ENCODE measurements at places on chromosomes 12 and 14.

- no peak overlapping the region for H3K27ac ChIP-seq
- no peaks in the 10 kb centered on the region for H3K36me3 ChIP-seq
- no peaks in the 10 kb centered on the region for H3K4me1 ChIP-seq
- DNase-seq: no peak
Measured at GRCh38 chr12:113040722-113041171, 15.8 kb upstream of the DTX1 start.

- H3K4me1 ChIP-seq: peaks cover 40% of the 10 kb centered on the region
- peak overlapping the region; percentile 10 for H3K4me3 ChIP-seq
- H3K27me3 ChIP-seq: no peaks in the 10 kb centered on the region
- peak; percentile 95 for DNase-seq
- peak overlapping the region; percentile 78 for H3K27ac ChIP-seq
Measured at GRCh38 chr12:113070117-113070906, 13.8 kb downstream of the DTX1 start.

- H3K27ac ChIP-seq: no peak overlapping the region
- H3K4me1 ChIP-seq: peaks cover 21% of the 10 kb centered on the region
- no peak overlapping the region for H3K4me3 ChIP-seq
- no peak for DNase-seq
- H3K36me3 ChIP-seq: no peaks in the 10 kb centered on the region
Measured at GRCh38 chr12:52181746-52182145, 10.1 kb downstream of the KRT80 start.

DNA sequence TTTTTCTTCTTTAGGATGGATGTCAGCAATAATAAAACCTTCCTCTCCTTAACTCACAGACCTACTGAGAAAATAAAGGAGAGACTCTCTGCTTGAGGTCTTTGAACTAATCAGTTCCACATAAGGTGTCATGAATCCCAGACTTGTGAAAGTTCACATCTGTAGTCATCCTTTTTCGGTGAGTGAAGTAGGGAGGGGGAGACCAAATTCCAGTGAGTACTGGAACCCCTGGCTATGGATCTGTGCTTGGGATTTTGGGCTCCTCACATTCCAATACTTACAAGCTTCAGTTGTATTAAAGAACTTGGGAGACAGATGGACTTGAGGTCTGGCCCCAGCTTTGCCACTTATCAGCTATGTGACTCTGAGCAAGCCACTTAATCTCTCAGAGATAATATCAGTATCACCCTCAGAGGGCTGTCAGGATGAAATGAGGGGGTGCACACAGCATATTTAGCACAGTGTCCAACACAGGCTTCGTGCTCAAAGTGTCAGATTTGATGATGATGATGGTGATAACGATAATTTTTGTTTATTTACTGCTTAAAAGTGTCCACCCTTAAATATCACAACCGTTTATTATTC, 34.8 kb upstream of the APPL2 start:
- no peak for DNase-seq
- H3K4me1 ChIP-seq: no peaks in the 10 kb centered on the region
- H3K27ac ChIP-seq: no peak overlapping the region

GRCh38 chr12:57475271-57476161, 4.2 kb downstream of the ARHGAP9 start:
- H3K27ac ChIP-seq: peak overlapping the region; percentile 92
- peaks cover 13% of the 10 kb centered on the region for H3K27me3 ChIP-seq
- peaks cover 55% of the 10 kb centered on the region for H3K36me3 ChIP-seq
- peaks cover 26% of the 10 kb centered on the region for H3K4me1 ChIP-seq

DNA sequence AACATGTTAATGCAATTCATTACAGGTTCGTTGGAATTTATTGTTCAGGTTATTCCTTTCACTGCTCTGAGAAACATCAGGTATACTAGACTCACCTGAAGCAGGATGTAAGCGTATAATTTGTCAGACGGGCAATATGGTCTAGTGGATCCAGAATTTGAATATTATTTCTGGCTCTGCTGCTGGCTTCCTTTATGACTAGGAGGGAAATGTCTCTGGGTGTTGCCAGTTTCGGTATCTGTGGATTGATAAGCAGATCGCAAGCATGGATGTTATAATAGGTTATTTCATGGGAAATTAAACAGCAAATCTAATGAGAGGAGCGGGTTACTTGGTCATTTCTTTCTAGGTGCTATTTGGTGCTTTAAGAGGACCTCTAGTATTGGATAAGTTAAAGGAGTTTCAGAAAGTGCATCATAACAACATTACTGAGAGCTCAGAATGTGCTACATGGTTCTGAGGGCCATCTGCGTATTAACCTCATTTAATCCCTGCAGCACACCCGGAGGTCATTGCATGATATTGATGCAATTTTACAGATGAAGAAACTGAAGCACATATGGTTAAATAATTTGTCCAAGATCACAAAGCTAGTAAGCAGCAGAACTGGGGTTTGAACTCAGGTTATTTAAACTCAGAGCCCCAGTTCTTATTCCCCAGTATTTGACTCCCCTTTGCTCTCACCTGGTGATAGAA, 47.3 kb upstream of the BCAT1 start:
- DNase-seq: no peak
- peaks cover 37% of the 10 kb centered on the region for H3K4me1 ChIP-seq
- H3K36me3 ChIP-seq: no peaks in the 10 kb centered on the region
- H3K4me3 ChIP-seq: peak overlapping the region; percentile 35

GRCh38 chr12:50087151-50087550, 2.0 kb downstream of the SMARCD1 start:
- no peak overlapping the region for H3K27ac ChIP-seq
- H3K27me3 ChIP-seq: no peaks in the 10 kb centered on the region
- DNase-seq: peak; percentile 31
- H3K4me1 ChIP-seq: peaks cover 18% of the 10 kb centered on the region
- peaks cover 49% of the 10 kb centered on the region for H3K36me3 ChIP-seq

- H3K27me3 ChIP-seq: no peaks in the 10 kb centered on the region
- no peaks in the 10 kb centered on the region for H3K4me1 ChIP-seq
- no peak overlapping the region for H3K4me3 ChIP-seq
Measured at GRCh38 chr14:102586420-102587104, 5.9 kb upstream of the RCOR1 start.

GRCh38 chr14:103662591-103662990, 33.6 kb downstream of the KLC1 start:
- peaks cover 96% of the 10 kb centered on the region for H3K36me3 ChIP-seq
- H3K4me1 ChIP-seq: no peaks in the 10 kb centered on the region
- H3K4me3 ChIP-seq: no peak overlapping the region
- no peaks in the 10 kb centered on the region for H3K27me3 ChIP-seq
- no peak for DNase-seq

- no peak for DNase-seq
- peaks cover 36% of the 10 kb centered on the region for H3K4me1 ChIP-seq
- no peak overlapping the region for H3K4me3 ChIP-seq
- H3K36me3 ChIP-seq: no peaks in the 10 kb centered on the region
Measured at GRCh38 chr12:29104516-29104915, 44.6 kb upstream of the FAR2 start.

DNA sequence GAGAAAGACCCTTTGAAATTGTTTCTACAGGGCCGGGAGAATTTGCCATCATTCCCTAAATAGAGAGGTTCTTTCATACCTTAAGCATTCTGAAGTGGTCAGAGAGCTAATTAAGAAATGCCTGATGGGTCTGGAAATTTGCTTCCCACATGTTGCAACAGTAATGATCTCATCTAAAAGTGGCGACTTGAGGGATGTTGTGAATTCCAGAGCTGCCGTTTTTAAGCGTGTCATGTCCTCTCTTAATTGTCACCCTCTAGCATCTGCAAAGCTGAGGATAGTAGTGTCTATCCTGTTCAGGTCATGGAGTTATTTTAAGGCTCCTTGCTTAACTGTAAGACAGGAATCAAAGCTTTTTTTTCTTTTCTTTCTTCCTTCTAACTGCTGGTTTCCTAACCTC, 60.4 kb downstream of the FOS start:
- H3K4me1 ChIP-seq: peaks cover 17% of the 10 kb centered on the region
- no peak overlapping the region for H3K27ac ChIP-seq
- H3K27me3 ChIP-seq: no peaks in the 10 kb centered on the region
- no peaks in the 10 kb centered on the region for H3K36me3 ChIP-seq
- H3K4me3 ChIP-seq: no peak overlapping the region

- H3K36me3 ChIP-seq: no peaks in the 10 kb centered on the region
- DNase-seq: no peak
- H3K4me1 ChIP-seq: no peaks in the 10 kb centered on the region
- no peaks in the 10 kb centered on the region for H3K27me3 ChIP-seq
- no peak overlapping the region for H3K27ac ChIP-seq
Measured at GRCh38 chr14:47300796-47301195, 374.6 kb downstream of the MDGA2 start.

All from spleen (tissue), 13 donors.